ENCODE measurements at places on chromosomes 1 and 21.

DNA sequence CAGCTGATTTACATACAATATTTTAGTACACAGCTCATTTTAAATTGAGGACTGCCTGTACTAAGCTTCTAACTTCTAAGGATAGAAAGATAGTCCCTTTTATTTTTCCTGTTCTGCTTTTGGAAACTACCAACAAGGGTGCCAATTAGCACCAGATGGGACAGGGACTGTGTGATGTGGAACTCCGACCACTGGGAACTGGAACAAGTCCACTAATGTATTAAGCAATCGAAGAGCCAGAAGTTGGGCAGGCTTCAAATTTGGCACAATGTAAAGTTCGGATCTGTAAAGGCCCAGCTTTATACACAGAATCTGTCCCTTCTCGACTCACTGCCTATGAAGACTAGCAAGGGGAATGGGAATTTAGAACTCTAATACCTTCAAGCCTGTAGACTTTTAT, 149.3 kb downstream of the ZC3H11B start:
- DNase-seq, result no peak

DNA sequence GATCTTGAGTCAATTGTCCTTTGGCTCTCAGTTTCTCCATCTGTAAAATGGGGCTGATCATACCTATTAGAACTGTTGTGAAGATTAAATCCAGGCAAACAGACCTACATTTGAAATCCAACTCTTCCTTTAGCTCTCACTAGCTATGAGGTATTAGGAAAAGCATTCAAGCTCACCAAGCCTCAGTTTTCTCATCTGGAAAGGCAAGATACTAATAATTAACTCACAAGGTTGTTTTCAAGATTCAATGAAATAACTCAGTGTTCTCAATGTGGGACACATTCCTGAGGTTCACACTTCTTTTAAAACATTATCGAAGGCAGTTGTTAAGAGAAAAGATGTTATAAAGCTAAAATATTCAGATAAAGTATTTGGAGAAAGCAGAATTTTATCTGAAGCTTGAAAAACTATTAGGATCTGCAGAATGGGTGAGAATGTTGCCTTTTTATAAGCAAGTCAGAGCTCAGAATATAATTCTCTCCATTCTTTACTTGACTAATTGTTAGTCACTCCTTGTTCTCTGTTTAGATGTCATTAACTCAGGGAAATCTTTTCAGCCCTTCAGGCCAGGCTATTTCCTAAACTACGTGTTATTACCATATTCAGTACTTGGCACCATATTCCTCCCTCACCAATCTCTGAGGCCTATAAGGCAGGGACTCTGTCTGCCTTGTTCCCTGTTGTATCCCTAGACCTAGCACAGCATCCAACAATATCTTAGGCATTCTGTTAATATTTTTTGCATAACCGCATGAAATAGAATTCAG, 72.0 kb upstream of the VAV3 start:
- no peak for DNase-seq

GRCh38 chr1:145730900-145731299, 11.6 kb downstream of the CD160 start:
- no peak for DNase-seq

DNA sequence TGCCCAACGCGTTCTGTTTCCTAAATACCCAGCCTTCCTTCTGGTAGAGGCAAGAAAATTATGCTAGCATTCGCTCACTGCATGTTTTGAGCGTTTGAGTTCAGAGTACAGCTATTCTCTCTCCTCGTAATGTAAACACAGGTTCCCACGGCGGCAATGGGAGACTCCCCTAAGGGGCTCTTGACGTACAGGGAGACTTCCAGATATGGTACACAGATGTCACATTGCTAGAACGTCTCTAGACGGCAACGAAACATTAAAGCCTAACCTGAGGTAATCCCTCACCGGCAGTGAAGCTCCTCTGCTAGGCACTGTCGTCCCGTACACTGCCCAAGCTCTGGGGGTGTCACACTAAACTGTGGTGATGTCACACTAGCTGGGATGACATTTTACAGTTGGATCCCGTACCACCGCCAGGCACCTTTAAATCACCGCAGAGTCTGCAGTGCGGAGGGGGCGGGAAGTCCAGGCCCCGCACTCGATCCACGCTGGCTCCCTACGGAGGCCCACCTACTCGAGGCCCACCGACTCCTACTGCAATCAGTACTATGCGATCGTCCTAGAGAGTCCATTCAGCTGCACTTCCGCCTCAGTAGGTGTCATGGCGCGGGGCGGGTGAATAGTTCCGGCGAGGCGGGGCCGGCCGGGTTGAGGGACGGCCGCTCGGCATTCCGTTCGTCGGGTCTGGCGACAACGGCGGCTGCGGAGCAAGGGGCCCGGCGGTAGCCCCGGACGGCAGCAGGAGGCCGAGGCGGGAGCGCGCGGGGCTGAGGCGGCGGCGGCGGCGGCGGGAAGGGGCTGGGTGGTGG, at the start of gene HIPK1:
TSS of gene HIPK1 (plus strand) at position 384 of the 809 bp plus-strand sequence.
- peak; percentile 65 for DNase-seq

DNA sequence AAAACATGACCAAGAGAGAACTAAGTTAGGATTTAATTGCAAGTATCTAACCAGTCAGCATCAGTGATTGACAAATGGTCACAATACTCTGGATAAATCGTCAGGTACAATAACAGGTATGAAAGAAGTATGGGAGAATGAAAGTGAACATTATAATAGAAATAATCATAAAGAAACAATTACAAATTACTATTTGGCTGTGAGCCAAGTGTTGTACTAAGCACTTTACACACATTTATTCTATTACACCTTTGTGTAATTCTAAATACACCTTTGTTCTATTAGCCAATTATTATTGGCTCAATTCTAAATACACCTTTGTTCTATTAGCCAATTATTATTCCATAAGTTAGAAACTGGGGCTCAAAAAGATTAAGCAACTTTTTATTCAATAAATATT, 114.7 kb downstream of the KCNH1 start:
- no peak for DNase-seq

DNA sequence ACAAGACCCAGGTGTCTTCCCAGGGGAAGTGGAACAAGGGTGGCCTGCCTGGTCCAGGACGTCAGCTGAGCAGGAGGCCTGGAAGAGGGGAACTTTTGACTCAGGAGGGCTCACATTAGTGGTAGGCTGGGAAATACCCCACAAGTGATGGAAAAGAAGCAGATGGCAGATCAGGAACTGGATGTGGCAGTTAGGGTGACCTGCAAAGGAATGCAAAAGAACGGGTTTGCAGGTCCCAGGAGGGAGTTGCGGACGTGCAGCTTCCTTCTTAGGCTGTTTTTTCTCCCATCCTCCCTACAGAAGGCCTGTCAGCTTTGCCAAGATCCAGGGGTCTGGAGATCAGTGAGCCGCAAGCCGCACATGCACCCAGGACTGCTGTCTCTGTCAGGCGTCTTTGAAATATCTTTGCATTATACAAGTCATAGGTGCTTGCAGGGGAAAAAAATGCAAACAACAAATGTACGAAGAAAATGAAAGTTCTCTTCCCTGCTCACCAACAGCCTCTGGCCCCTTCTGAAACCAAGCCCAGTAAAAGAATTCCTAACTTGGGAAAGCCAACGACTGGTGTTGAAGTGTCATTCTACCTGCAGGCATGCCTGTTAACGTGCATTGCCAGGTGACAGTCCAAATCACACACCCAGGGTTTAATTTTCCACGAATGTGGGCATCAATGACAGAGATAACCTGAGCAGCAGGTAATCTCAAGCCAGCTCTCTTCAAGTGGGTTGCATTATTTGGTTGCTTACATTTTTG, 34.4 kb downstream of the NENF start:
- no peak for DNase-seq

GRCh38 chr1:243525085-243525487, 269.2 kb downstream of the SDCCAG8 start:
- no peak for DNase-seq

GRCh38 chr1:188364927-188365449, 1536.2 kb downstream of the PLA2G4A start:
- DNase-seq, result no peak

GRCh38 chr21:36547464-36547863, 67.5 kb upstream of the CLDN14 start:
- no peak for DNase-seq

- DNase-seq, result no peak
These were observed 51.0 kb downstream of the TNN start for GRCh38 chr1:175118375-175119367.

GRCh38 chr1:73711089-73711488, 486.9 kb downstream of the LRRIQ3 start:
- no peak for DNase-seq

DNA sequence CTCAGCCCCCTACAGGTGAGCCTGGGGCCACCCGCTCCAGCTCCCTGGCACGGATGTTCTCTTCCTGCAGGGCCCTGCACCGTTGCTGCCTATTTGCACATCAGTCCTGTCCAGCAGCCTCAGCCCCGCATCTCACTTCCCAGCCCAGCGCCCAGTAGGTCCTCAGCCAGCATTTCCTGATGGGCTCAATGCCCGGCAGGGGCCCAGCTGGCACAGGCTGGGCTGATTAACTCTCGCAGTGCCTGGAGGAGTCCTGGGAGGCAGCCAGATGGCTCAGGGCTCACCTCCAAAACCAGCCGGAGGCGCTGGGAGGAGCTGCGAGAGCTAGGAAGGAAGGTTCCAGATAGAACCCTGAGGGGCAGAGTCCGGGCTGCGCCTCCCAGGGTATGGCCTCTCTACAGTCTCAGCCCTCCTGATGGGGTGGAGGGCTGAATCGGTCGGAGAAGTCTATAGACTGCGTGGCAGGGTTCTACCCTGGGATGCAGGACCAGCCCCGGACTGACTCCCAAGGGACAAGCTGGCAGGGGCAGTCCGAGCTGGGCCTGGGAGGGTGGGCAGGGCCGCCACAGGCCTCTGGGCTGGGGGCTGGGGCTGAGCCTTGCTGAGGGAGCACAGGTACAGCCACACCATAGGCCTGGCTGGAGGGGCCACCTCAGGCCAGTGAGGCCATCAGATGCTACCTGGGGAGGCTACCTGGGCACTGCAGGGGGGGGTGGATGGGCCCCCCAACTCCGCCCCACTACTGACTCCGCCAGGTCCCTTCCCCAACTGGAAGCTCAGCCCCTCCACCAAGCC, 19.2 kb upstream of the CLSTN1 start:
- DNase-seq, result no peak

GRCh38 chr1:156709031-156709430, 3.6 kb upstream of the CRABP2 start:
- no peak for DNase-seq

DNA sequence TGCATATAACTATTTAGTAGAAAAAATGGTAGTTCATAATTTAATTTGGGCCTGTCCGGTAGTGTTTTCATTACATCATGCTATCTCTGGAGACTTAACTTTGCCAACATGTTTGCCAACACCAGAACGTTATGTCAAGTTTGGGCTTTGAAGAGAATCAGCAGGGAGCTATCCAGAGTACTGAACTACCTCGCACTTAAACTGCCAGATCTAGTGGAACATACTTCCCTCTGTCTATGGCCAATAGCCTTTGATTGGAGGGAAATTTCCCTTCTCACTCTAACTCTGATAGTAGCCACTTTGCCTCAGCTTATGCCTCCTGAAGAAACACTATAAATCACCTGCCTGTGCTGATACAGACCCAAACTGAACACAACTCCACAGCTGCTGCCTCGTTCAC, 10.0 kb downstream of the LRRC53 start:
- no peak for DNase-seq

GRCh38 chr1:34681480-34682451, 73.1 kb upstream of the GJB5 start:
- DNase-seq, result no peak

DNA sequence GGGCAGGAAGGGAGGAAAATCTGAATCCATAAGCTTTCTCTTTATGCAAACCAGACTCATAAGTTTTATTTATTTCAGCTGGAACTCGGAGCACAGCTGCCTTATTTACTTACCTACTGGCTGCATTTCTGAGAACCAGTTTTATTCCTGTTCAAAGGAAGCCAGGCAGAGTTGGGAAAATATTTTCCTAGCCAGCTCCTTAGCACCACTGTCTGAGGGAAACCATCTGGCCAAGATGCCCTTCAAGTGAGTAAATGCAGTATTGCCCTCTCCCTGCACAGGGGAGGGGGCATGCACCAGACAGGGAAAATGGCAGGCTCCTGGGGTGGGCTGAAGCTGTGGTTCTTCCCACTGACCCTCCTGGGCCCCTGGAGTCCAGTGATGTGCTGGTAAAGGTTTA, 28.9 kb upstream of the FMOD start:
- DNase-seq, result no peak

DNA sequence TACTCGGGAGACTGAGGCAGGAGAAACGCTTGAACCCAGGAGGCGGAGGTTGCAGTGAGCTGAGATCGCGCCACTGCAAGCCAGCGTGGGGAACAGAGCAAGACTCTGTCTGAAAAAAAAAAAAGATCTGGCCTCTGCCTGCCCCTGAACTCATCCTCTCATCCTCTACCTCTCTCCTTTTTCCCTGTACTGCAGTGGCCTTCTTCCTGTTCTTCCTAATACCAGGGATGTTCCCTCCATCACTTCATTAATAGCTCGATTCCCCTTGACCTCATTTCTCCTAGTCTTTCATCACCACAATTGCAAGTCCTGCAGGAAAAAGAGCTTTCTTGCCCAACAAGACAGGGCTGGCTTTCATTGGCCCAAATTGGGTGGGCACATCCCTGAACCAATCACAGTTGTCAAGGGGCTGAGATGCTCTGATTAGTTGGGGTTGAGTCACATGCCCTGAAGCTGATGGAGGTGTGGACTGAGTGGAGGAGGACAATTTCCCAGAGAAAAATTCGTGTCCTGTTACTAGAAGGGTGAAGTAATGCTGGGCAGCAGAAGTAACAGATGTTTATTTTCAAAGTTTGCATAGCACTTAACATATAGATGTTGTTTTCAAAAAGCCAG, 86.8 kb upstream of the PUM1 start:
- DNase-seq, result no peak

DNA sequence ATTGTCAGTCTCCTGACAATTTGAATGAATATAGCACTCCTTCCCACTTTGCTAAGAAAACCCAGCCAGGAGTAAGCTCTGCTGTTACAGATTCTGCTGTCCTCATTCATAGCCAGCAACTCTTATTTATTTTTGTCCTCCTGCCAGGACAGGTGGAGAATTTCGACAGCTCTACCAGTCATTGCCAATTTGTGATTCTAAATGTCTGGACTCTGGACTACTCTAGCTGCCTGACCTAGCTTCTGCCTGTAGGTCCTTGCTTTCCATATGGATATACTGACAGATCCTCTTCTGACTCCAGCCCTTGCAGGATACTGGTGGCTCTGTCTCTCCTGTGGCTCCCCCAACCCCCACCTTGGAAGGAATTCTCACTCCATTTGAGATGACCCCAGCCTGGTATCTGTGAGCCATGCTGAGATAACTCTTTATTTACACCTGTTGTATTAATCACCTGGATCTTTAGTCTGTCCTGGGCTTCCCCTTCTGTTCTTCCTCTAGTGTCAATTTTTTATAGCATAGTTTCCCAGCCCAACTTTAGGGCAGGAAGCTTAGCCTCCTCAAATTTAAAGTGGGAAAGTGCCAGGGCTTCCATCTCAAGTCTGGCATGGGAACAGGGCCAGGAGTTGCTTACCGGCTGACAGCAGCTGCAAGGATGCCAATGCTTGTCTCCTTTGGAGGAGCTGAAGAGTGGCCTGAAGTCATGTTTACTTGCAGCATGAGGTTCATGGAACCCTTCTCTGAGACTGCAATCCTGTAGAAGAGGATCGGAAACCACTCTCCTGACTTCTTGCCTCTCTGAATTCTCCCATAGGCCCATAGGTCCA, 6.7 kb downstream of the PM20D1 start:
- DNase-seq, result no peak
